ENCODE measurements at places on chromosomes 7 and 10.

- no peak for DNase-seq
These were observed 24.5 kb upstream of the WAC start for GRCh38 chr10:28508304-28508925.

- DNase-seq, result no peak
These were observed 90.0 kb upstream of the BMPER start for GRCh38 chr7:33815336-33815735.

DNA sequence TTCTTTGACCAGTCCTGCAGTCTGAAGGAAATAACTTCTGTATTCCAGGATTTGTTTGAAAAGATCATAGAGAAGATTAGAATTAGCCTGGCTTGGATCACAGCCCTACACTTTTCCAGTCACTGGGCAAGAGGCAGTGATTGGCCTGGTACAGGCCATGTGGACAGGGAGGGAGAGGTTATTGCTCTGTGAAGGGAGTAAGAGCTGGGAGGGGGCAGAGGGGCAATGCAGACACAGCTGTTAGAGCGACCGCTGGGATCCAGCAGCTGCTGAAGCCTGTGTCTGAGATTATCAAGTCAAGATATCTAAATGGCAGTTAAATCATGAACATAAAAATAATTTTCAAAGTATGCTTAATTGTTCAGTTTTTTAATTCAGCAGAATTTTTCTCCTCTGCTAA, 257.3 kb downstream of the SDK1 start:
- DNase-seq, result no peak

GRCh38 chr10:88617772-88618300, 31.3 kb downstream of the LIPJ start:
- no peak for DNase-seq

All from cortex of kidney (tissue), 1 donor.